ENCODE measurements at places on chromosomes 2 and 18. TPM values are rescaled to one million over a fixed set of nuclear protein-coding genes. Genes with fewer than 3 reads are reported as not detected.

Gene PRKAG3
- not detected for total RNA-seq

DNA sequence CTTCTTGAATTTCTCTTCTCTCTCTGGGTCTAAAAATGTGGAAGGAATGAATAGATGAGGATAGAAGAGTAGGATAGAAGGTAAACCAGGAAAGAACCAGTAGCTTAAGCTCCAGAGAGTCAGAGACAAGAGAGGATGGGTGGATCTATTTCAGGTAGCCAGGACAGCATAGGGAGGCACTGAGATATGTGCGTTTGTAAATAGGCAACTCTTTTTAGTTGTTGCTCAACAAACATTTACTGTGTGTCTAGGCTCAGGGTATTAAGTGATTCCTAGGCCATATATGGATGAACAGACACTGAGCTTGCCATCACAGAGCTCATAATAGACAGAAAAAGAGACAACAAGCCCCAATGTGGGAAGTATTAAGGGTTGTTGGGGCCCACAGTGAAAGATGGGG is 160.5 kb downstream of the NAPG start:
- no peak overlapping the region for H3K4me3 ChIP-seq
- no peak overlapping the region for H3K27ac ChIP-seq
- no peaks in the 10 kb centered on the region for H3K4me1 ChIP-seq
- H3K36me3 ChIP-seq, result no peaks in the 10 kb centered on the region

DNA sequence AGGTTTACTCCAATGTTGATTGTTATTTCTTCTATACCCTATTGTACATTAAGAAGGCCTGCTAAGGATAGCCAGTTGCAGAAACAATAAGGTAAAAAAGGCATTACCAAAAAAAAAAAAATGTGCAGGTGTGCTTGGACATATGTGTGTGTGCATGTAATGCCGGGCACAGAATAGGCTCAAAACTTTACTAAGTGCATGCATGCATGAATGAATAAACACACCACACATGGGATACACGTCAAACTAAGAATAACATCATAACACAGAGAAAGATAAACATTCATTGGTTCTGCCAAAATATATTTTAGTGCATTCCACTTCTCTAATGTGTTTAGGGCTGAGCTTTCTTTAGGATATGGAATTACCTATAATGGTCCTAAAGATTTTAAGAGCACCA is 298.2 kb downstream of the TCF4 start:
- no peak for DNase-seq
- H3K4me3 ChIP-seq, result no peak overlapping the region
- H3K27ac ChIP-seq, result no peak overlapping the region
- no peaks in the 10 kb centered on the region for H3K27me3 ChIP-seq

Gene C1GALT1C1L
- total RNA-seq, result not detected

GRCh38 chr2:173716458-173717052 is 248.6 kb downstream of the SP3 start:
- DNase-seq, result no peak
- no peaks in the 10 kb centered on the region for H3K4me1 ChIP-seq
- no peaks in the 10 kb centered on the region for H3K36me3 ChIP-seq
- no peak overlapping the region for H3K4me3 ChIP-seq

Gene CCT4
- 123 TPM for total RNA-seq

- DNase-seq, result peak; percentile 92
- no peaks in the 10 kb centered on the region for H3K36me3 ChIP-seq
- H3K27ac ChIP-seq, result no peak overlapping the region
- H3K4me3 ChIP-seq, result no peak overlapping the region
- H3K27me3 ChIP-seq, result no peaks in the 10 kb centered on the region
Observed at GRCh38 chr2:25851740-25852503, 26.4 kb downstream of the ASXL2 start.

DNA sequence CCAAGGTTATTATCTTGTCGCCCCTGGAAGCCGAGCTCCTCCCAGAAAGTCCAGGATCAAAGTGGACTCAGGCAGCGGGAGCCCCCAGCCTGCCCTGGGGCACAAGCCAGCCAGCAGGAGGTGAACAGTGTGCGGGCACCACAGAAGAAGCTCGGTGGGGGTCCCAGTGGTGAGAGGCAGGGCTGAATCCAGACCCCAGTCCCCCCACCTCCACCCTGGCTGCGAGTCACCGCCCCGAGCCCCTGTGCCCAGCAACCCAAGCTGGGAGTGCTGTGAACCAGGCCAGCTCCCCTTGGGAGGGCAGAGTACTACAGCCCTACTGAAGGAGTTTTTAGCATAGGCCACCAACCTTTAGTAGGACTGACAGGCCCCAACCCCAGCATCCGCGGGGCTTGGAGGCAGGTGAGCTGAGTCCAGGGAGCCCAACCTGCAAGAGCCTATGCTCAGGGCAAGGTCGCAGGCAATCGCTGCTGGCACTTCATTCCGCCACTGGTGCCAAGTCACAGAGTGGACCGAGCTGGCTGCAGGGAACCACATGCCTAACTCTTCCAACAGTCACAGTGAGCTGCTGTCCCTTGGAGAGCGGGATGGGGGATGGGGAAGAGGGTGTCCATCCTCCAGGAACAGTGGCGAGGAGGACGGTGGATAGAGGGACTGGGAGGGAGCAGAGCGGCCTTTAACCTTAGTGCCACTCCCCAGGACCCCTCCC is 3.0 kb downstream of the PIEZO2 start:
- no peak overlapping the region for H3K27ac ChIP-seq
- H3K36me3 ChIP-seq, result no peaks in the 10 kb centered on the region
- no peaks in the 10 kb centered on the region for H3K4me1 ChIP-seq

DNA sequence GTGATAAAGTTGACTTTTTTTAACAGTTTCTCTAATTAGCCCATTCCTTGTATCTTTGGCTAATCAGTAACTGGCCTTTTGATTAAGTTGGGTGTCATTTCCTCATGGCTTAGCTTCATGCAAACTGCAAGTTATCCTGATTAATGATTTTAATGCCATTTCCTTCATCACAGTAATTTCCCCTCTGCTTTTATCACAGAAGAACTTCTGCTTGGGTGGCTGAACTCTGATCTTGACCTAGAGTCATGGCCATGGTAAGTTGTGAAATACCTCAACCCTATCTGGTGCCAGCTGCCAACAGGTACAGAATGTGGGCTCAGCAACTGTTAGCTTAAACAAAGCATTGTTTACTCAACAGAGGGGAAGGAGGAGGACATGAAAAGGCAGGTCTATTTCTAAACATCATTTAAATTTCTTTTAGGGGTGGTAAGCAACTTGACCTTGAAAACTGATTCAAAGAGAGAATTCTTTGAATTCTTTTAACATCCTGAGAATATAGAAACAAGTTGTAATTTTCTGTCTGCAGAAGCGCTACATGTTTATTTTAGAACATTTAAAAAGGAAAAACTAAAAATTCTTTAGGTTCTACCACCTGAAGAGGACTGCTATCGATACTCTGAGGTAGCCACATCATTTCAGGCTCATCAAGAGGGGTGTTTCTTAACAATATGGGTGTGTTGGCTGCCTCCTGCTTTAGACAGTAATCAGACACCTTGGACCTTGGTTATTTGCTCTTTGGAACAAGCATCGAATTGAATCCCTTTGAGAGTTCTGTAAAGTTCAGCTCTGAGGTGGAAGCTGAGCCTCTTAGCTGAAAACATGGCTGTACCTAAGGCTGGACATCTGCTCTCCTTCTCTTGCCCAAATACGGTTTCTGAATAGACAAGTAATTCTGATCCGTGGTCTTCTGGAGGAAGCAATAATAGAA is 39.7 kb downstream of the ANXA4 start:
- no peak overlapping the region for H3K4me3 ChIP-seq
- H3K36me3 ChIP-seq, result no peaks in the 10 kb centered on the region
- H3K27me3 ChIP-seq, result no peaks in the 10 kb centered on the region

Gene SPDYA
- 1.4 TPM for total RNA-seq

GRCh38 chr2:45932278-45932975 is 281.0 kb downstream of the PRKCE start:
- H3K36me3 ChIP-seq, result no peaks in the 10 kb centered on the region
- peaks cover 21% of the 10 kb centered on the region for H3K4me1 ChIP-seq
- H3K27ac ChIP-seq, result no peak overlapping the region
- no peaks in the 10 kb centered on the region for H3K27me3 ChIP-seq
- no peak overlapping the region for H3K4me3 ChIP-seq
- no peak for DNase-seq

- no peaks in the 10 kb centered on the region for H3K36me3 ChIP-seq
- H3K4me3 ChIP-seq, result no peak overlapping the region
- no peak overlapping the region for H3K27ac ChIP-seq
- DNase-seq, result peak; percentile 61
- H3K27me3 ChIP-seq, result peaks cover 32% of the 10 kb centered on the region
- no peaks in the 10 kb centered on the region for H3K4me1 ChIP-seq
Observed at GRCh38 chr2:118882693-118883336, 35.4 kb upstream of the EN1 start.

DNA sequence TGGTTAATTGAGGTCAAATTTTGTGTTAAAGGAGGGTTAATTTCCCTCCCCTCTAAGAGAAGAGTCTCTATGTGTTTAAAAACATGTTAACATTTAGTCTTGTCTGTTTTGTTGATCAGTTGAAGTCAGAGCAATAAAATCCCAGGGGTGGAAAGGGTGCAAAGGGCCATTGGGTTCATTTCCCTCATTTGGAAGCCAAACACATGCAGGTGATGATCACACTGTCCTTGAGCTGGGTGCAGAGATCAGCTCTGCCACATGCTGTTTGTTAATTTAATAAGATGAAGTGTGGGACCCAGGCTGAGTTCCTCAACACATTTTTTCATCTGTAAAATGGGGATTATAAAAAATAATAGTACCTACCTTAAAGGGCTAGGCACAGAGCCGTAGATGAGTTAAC is 260.9 kb downstream of the LPIN1 start:
- no peak for DNase-seq
- H3K4me3 ChIP-seq, result no peak overlapping the region
- no peak overlapping the region for H3K27ac ChIP-seq
- no peaks in the 10 kb centered on the region for H3K4me1 ChIP-seq

GRCh38 chr18:79502782-79503181 is 107.1 kb downstream of the NFATC1 start:
- no peak for DNase-seq
- no peaks in the 10 kb centered on the region for H3K27me3 ChIP-seq
- no peak overlapping the region for H3K4me3 ChIP-seq
- H3K36me3 ChIP-seq, result no peaks in the 10 kb centered on the region
- H3K4me1 ChIP-seq, result peaks cover 15% of the 10 kb centered on the region

Gene TMEM182
- total RNA-seq, result 5.2 TPM

Gene SPR
- total RNA-seq, result 16.3 TPM

DNA sequence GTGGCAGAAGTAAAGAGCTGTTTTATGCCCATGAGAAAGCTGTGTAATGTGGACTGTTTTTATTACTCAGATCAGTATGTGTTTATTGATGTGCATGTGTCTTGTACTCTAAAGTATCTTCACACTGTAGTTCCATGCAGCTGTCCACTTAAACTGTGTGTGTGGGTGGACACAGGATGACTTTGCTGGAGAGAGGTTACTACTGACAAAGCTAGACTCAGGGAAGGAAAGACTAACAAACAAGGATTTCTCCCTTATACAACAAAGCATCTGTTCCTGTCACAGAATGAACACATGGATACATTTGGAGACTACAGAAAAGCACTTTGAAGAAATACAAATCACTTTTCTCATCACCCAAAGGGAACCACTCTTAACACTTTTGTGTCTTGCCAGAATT is 10.0 kb downstream of the FHOD3 start:
- H3K27ac ChIP-seq, result no peak overlapping the region
- H3K27me3 ChIP-seq, result no peaks in the 10 kb centered on the region
- DNase-seq, result no peak
- peaks cover 81% of the 10 kb centered on the region for H3K4me1 ChIP-seq
- H3K36me3 ChIP-seq, result no peaks in the 10 kb centered on the region
- H3K4me3 ChIP-seq, result no peak overlapping the region

DNA sequence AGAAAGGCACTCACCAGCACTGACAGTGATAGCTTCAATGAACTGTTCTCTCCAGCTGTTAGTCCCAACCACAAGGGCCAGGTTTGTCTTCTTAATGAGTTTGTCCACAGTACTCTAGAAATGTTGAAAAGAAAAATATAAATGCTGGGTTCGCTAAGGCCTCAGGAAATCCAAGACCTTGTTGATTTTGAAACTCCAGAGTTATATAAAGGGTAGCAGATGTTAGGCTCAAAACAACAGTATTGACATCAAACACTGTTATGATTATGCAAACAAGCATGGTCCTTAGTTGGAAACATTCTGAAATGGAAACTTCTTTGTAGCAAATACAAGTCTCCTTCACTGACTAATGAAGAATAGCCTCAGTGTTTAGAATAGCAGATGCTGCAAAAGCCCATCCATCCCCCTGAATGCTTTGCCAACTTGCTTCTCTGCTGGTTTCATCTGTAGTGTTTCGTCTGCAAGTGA is 291.1 kb downstream of the SLC8A1 start:
- no peaks in the 10 kb centered on the region for H3K27me3 ChIP-seq
- H3K27ac ChIP-seq, result peak overlapping the region; percentile 54
- no peaks in the 10 kb centered on the region for H3K4me1 ChIP-seq
- DNase-seq, result no peak

- no peaks in the 10 kb centered on the region for H3K36me3 ChIP-seq
- no peak overlapping the region for H3K27ac ChIP-seq
- DNase-seq, result peak; percentile 83
- peaks cover 12% of the 10 kb centered on the region for H3K4me1 ChIP-seq
- H3K4me3 ChIP-seq, result no peak overlapping the region
Observed at GRCh38 chr2:160210599-160211138, 10.6 kb upstream of the ITGB6 start.

Gene LNPK
- 34.5 TPM for total RNA-seq

Gene KCNJ13
- total RNA-seq, result not detected

DNA sequence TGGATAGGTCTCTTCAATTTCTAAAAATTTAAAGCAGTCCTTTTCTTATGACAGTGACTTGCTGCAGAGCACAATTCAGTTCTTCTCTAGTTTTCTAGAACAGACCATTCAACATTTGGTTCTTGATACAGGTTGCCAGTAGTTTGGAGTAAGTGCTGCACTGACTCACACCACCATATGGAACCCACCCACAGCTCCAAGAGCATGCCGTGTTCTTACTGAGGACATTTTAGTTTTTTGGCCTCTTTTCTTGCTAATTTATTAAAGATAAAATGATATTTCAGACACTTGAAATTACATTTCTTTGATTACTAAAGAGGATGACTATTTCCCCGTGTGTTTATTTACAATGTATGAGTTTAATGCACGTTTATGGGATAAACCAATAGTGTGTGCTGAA is 120.0 kb downstream of the COL4A4 start:
- DNase-seq, result no peak
- no peak overlapping the region for H3K27ac ChIP-seq
- H3K36me3 ChIP-seq, result no peaks in the 10 kb centered on the region

DNA sequence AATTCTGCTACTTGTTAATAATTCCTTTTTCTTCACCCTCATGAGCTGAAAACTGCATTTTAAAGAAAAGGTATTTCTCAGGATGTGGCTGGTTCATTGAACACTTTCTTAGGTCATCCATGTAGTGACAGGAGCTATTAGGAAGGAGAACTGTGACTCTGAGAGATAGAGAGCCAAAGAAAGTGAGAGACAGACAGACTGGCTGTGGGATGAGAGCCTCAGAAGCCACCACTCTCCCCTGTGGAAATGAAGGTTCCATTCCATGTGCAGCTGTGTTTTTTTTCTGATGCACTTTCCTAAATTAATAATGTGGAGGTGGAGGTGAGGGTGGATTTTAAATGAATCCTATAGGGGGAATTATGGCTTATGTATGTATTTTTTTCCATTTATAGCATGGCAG is 113.3 kb downstream of the FAM210A start:
- peaks cover 34% of the 10 kb centered on the region for H3K4me1 ChIP-seq
- H3K27me3 ChIP-seq, result peaks cover 25% of the 10 kb centered on the region
- H3K36me3 ChIP-seq, result no peaks in the 10 kb centered on the region
- no peak overlapping the region for H3K27ac ChIP-seq
- no peak overlapping the region for H3K4me3 ChIP-seq
- DNase-seq, result no peak

Gene CNDP2
- 78.4 TPM for total RNA-seq

- H3K4me1 ChIP-seq, result no peaks in the 10 kb centered on the region
- H3K4me3 ChIP-seq, result no peak overlapping the region
- no peak for DNase-seq
- H3K27ac ChIP-seq, result no peak overlapping the region
Observed at GRCh38 chr18:68725346-68725745, 10.4 kb upstream of the TMX3 start.
